ENCODE measurements at places on chromosomes 3 and 15.

DNA sequence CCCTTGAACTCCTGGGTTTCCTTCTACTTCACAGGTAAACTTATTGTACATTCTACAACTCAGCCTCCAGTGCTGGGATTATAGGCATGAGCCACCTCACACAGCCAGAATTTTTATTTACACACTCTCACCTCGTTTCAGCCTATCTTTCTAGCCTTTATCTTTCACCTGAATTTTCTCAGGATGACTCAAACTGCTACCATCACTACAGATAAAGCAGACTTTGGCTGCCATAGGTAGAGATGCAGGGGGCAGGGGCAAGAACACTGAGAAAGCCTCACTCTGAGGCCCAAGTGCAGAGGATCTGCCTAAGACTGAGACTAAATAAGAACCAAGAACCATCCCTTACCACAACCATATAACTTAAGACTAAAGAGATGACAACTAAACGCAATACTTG, 59.0 kb downstream of the ETFA start:
- no peak for DNase-seq

GRCh38 chr3:50447290-50447840, 56.1 kb downstream of the CACNA2D2 start:
- DNase-seq: no peak

DNA sequence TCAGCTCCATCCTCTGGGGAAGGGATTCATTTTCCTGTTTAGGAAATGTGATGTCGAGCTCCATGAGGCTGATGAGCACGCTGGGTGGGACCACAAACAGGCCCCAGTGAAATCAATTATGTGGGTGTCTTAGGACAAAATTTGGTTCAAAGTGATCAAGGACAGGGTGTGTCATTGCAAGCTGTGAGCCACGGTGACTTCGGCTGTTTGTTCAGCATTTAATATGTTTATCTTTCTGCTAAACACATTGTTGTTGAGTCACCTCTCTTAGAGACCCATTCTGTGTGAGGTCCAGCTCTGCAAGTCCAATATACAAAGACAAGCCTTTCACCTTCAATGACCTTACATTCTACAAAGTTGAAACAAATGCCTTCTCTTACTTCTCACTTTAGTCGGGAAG, 41.3 kb downstream of the SSR3 start:
- DNase-seq: no peak

- no peak for DNase-seq
Measured at GRCh38 chr3:71127844-71128243, 455.7 kb downstream of the FOXP1 start.

- DNase-seq: no peak
Measured at GRCh38 chr15:75925440-75925839, 21.8 kb downstream of the FBXO22 start.
